Stimulated activated CD4-positive, alpha-beta T cell treated with anti-CD3 and anti-CD28 coated beads, Interleukin-15, amount 100 ng/mL, for 1 hour (primary cell): ENCODE measurements at places on chromosomes 13 and 19.

- DNase-seq: no peak
Observed at GRCh38 chr13:20232556-20233277, 598 bp upstream of the GJB6 start.

DNA sequence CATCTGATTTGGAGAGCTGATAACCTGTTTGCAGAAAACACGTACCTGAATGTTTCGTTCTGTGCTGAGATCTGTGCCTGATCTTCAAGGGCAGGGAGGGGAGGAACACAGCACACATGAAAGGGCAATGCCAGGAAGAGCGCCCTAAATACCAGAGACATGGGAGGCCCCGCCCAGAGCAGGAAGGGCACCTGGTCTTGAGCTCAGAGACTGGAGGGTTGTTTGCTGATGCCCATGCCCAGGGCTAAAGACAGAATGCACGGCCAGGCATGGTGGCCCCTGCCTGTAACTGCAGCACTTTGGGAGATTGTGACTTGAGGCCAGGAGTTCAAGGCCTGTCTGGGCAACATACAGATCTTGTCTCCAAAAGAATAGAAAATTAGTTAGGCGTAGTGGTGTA is 183.2 kb downstream of the TUBA3C start:
- no peak for DNase-seq

DNA sequence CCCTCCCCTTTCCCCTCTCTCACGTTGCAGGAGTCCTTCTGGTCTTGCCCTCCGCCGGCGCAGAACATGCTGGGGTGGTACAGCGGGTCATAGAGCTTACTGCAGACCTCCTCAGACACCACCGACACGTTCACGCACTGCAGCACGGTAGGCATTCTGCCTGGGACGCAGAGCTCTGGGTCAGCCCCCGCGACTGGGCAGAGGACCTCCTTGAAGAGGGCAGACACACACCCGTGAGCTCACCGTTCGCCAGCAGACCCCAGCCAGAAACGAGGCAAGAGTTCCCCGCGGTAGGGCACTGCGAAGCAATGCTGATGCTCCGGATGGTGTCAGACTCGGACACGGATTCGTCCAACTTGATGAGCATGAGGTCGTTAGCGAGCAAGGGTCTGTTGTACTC is 2.9 kb downstream of the KLK4 start:
- DNase-seq: no peak

- no peak for DNase-seq
Observed at GRCh38 chr13:29758531-29759114, 91.8 kb downstream of the UBL3 start.

- DNase-seq: no peak
Observed at GRCh38 chr13:109385242-109385560, 401.2 kb downstream of the IRS2 start.

DNA sequence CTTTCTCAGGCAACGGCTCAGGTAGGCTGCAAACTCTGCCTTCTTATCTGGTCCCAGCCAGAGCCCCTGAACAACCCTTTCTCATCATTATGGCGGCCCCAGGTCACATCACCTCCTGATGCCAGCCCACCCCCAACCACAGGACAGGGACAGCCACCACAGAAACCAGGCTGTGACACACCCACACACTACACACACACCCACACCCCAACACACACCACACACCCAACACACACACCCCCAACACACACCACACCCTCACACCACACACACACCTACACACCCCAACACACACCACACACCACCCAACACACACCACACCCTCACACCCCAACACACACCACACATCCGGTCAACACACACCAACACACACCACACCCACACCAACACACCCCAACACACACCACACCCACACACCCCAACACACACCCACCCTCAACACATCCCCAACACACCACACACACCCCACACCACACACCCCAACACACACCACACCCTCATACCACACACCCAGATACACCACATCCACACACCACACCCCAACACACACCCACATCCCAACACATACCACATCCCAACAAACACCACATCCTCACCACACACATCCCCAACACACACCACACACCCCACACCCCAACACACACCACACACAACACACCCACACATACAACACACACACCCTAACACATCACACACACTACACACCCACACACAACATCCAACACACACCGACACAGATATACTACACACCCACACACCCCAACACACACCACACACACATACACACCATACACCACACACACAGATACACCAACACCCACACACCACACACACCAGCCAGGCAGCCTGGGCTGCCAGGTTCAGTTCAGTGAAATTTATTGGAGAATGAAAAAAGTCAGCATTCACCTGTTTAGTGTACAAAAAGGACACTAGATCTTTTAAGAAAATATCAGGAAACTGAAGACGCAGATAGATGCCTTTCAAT is 4.2 kb upstream of the ISYNA1 start:
- no peak for DNase-seq

DNA sequence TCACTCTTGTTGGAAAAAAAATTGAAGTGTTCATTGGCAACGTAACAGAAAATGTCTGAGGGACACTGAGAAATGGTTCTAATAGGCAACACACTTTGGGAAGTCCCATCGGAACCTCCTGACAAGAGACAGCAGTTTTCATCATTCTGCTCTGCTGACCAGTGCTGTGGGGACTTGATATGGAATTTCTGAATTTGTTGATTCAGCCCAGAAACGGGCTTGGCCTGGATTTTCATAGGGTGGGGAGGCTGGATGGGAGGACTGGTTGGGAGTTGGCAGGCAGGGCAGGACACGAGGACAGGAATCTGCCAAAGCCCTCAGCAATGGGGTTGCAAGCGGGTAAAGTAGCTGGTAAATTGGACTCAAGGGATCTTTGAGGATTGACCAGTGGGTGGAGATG is 96.5 kb downstream of the DCT start:
- no peak for DNase-seq

DNA sequence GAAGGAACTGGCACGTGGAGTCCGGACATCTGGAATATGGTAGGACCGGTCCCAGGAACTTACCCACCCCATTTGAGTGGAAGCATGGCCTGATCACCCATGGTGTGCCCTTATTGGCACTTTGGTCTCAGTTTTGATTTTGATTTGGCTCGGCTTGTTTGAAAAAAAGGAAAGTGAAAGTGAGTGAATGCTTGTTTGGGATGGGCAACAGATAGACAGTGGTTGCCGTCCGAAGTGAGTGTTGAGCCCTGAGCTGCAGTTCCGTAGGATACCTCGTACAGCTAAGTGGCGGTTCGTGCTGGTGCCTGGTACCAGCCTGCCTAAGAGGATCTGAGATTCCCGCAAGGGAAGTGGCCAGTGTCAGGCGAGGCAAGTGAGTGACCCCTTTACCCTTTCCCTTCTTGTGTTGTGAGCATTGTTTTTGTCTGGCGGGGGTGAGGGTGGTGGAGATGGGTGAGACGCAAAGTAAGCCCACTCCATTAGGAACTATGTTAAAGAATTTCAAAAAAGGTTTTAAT is 605.8 kb downstream of the UQCRFS1 start:
- DNase-seq: no peak

DNA sequence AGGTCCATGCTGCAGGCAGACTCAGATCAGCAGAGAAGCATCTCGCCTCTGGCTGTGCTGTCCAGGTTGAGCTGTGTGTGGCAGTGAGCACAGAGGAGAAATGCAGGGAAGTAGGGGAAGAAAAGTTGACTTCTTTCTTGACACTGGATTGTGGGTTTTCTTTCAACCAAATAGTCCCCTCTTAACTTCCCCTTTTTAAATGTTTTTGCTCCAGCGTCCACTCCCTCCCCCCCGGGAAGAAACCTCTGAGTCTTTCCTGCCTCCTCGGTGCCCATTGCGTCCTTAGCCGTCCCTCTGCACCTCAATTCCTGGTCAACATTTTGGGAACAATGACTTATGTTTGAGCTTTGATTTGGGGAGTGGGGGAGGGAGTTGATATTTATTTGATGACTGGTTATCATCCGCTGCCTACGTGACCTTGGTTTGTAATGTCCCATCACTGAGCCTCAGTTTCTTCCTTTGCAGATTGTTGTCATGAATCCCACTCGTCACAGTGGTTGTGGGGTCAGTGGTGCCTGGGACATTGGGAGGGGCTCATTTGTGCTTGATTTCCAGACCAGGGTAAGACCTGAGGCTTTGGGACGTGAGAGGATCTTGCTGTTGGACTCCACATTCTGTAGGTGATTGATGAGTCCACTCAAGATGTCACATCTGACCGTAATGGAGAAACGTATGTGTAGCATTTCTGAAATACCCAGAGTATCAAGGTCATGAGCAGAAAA is at the start of gene LILRB2:
Gene LILRB2, minus strand, starts transcription at position 104 of the 722 bp plus-strand sequence. CDS start 614 bp downstream, outside the sequence.
- no peak for DNase-seq

GRCh38 chr13:45007225-45007624 is 17.9 kb downstream of the GPALPP1 start:
- DNase-seq: no peak

DNA sequence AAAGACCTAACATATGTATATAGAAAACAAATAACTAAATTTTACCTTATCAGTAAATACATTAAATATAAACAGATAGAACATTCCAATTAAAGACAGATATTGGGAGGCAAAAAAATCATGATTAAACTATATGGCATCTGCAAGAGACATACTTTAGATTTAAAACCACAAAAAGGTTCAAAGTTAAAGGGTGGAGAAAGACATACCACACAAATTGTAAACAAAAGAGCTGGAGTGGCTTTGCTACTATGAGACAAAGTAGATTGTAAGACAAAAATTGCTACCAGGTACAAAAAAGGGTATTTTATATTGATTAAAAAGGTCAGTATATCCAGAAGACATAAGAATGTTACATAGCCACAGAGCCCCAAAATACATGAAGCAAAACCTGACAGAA is 200.2 kb downstream of the KCNRG start:
- DNase-seq: no peak

DNA sequence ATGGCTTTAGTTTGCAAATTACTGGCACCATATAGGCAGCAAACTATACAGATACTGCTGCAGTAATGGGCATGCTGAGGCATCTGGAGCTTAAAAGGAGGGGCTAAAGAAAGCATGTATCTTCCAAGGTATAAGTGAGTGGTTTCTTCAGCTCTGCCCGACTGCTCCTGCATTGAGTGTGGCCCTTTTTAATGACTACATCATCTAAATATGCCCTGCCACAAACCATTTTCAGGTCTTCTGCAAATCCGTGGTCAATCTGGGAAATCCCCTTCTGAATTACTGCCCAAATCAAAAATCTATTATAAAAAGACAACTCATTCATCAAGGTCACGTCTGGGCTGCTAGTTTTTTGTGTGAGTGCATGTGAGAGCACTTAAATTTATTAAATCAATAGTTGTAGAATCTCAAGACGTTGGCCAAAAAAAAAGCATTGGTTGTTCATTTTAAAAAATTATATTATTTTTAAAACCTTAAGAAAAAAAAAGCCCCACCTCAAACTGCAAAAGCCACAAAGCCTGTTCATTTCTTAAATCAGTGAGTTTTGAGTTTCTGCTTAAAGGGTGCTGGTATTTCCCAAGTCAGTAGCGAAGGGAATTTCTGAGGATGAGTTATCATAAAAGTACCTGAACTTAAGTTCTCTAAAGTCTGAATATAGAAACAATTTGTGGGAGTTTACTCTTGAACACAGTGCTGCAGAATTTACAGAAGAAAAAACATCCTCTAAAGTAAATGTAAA is 16.3 kb downstream of the LCP1 start:
- DNase-seq: no peak

DNA sequence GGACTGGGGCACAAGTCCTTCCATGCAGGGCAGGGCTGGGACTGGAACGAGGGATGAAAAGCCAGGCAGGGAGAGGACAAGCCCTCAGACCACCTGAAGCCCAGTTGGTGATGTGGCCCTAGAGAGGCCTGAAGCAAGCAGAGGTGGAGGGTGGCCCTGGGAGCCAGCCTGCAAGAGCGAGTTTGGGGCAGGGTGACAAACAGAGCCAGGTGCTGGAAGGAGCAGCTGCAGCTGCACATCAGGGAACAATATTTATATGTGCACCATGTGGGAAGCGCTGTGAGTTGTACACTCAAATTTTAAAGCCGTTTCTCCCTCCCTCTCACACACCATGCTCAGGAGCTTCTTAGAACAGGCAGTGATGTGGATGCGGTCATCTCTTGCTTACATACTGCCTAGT is 67.8 kb downstream of the FGF9 start:
- no peak for DNase-seq

DNA sequence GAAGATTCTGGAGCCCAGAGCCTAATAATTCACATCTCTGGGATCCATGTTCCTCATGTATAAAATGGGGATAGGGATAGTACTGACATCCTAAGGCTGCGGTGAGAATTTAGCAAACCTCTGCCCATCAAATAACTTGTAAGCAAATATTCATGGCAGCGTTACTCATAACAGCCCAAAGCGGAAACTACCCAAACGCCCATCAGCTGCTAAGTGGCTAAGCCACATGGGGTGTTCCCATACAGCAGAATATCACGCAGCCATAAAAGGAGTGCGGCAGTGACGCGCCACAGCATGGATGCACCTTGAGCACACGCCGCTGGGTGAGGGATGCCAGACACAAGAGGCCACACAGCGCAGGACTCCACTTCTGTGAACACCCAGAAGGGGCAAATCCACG is 19.7 kb downstream of the VRK3 start:
- no peak for DNase-seq

- no peak for DNase-seq
Observed at GRCh38 chr13:107743983-107744382, 471.4 kb downstream of the LIG4 start.

GRCh38 chr19:1222394-1222793 is 15.4 kb downstream of the CBARP start:
- DNase-seq: no peak

DNA sequence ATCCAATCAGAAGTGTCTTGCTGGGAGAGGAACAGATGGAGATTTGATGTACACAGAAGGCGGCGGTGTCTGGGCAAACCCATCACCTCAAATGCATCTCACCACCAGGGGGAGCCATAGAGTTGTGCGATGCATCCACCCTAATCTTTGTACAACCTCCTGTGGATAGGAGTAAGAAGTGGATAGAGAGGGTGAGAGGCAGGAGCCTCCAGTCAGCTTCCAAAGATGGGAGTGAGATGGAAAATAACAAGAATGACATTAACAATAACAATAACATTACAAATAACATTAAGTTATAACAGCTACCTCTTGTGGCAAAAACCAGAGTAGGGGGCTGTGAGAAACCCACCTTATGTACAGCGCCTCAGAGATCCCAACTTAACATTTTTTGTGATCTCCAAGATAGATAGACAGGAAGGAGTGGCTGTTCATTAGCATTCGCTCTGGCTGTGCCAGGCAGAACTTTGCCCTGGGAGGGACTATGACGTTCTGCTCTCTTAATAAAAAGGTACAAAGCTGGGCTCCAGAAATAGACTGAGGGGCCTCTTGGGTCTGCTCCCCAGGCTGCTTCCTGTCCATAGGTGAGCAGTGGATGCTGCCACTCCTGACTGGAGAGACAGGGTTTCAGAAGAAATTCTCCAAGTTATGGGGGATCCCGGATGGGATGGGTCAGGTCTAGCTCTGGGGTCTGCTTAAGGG is 5.2 kb upstream of the CEACAM18 start:
- peak; percentile 63 for DNase-seq

GRCh38 chr19:30743011-30743410 is 370.8 kb downstream of the ZNF536 start:
- DNase-seq: no peak

GRCh38 chr19:52492201-52492993 is 35.1 kb upstream of the ZNF808 start:
- DNase-seq: no peak
